Kidney epithelial cell (primary cell): ENCODE measurements at places on chromosomes 6 and 20.

- DNase-seq = no peak
These were observed 445.1 kb upstream of the JAG1 start for GRCh38 chr20:11118802-11119380.

DNA sequence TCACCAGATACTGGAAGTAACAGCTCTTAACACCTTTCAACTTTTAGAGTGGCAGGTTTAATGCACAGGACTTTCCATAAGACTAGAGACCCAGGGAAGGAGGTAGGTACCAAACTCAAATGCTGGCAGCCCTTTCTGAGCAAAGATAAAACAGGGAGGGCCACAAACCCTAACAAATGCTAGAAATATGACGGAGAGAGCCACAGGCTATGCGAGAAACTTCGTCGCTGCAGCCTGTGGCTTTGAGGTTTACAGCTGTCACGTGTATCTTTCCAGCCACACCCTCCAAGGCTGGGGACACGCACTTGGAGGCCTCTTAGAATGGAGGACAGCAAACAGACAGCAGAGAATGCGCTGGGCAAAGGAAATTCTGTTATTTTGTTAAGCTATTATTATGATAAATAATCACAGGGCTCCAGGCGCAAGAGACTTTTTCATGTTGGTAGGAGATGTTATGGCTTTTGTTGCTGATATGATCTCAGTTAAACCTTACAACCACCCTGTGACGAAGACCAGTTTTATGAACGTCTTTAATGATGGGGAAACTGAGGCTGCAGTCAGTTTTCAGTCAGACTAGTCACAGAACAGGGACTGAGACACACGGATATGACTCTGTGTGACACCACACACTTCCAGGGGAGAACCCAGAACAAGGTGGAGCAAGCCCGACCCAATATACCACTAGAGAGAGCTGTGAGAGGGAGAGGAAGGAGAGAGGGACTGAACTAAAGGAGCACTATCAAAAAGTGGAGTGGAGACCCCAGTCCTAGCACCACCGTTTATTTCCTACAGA is 2.0 kb downstream of the TRAM2 start:
- DNase-seq = no peak

DNA sequence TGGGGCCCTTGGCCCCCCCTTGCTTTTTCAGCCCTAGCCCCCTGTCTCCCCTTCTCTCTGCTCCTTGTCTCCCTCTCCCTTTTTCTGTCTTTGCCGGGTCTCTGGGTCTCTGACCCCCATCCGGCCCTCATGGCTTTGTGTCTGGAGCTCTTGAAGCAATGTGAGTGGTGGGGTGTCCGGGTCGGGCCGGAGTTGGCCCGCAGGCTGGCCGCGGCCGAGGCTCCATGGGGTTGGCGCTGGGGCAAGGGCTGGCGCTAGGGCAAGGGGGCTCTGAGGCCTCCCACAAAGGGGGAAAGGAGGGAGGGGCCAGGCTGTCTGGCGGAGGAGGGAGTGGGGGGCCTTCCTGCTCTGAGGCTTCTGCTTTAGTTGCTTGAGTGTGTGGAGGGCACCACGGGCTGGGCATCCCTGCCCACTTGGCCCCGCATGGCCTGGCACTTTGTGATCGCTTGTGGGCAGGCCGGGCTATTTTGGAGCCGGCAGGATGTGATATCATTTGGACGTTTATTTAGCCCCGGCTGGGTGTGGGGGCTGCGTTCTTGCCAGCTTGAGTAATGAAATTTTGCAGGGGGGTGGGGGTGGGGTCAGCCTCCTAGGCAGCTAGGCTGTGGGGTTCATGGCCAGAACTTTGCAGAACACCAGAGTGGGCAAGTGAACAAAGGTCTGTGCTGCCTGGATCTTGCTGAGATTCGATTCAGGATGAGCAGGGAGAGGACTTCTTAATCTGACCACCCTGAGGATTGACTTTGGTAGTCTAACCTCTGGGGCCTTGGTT is 78.7 kb upstream of the MYL9 start:
- no peak for DNase-seq

GRCh38 chr6:138963119-138963518 is 24.9 kb downstream of the REPS1 start:
- DNase-seq = no peak

DNA sequence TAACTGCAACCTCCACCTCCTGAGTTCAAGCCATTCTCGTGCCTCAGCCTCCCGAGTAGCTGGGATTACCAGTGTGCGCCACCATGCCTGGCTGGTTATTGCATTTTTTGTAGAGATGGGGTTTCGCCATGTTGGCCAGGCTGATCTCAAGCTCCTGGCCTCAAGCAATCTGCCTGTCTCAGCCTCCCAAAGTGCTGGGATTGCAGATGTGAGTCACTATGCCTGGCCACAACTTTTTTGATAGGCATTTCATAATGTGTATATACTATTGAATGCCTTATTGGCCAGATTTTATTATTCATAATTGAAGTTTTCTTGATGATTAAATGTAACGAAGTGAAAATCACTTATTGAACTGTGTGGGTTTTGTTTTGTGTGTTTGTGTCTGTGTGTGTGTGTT is 27.9 kb downstream of the FIG4 start:
- no peak for DNase-seq
